Stimulated activated CD4-positive, alpha-beta T cell treated with anti-CD3 and anti-CD28 coated beads, Interleukin-1b, Interleukin-23, amount 100 ng/mL, for 1 hour (primary cell): ENCODE measurements at places on chromosomes 13 and 19.
A peak's percentile ranks its signal among the peaks of the same experiment; 100 is the strongest.

DNA sequence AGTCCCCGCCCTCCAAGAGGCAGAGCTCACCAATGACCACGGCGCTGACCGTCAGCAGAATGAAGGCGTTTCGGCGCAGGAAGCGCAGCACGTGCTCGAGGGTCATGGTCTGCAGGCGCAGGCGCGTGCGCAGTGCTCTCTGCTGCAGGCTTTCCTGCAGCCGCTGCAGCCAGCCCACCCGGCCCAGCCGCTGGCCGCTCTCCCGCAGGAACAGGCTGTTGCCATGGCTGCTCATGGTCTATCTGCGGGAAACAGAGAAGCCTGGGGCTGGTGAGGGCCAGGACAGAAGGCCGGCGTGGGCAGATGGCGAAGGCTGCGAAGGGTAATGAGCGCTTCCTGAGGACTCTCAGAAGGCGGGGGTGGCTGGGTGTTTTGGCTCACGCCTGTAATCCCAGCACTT is 7.0 kb downstream of the SLC1A6 start:
- no peak for DNase-seq

GRCh38 chr13:93305886-93306285 is 79.3 kb downstream of the GPC6 start:
- no peak for DNase-seq

DNA sequence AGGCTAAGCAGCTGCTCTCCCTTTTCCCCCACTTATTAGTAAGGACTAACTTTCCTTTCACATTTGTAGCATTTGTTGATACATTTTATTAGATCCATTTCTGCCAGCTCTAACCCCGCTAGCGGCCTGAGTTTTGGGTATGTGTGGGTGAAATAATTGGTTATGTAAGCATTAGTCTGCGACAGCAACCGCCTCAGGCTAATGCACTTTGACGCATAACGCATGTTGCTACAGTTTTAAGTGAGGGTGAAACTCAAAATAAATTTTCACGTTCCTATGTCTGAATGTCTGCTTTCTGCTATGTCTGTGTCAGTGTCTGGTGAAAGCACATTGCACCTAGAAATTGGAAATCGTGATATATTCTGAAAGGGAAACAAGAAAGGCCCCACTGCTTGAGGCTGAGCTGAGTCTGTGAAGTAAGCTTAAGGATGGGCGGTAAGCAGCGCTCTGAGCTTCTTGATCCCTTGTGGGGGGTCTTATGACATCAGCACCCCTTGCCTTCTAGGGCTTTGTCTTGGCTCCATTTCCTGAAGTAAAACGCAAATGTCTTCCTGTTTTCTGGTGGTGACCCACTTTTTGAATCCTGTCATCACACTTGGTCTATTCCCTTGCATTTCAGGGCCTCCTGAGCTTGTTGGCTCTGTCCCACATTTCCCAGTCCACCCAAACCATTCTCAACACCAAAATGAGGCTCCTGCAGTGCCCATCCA is 648.3 kb upstream of the ARGLU1 start:
- no peak for DNase-seq

DNA sequence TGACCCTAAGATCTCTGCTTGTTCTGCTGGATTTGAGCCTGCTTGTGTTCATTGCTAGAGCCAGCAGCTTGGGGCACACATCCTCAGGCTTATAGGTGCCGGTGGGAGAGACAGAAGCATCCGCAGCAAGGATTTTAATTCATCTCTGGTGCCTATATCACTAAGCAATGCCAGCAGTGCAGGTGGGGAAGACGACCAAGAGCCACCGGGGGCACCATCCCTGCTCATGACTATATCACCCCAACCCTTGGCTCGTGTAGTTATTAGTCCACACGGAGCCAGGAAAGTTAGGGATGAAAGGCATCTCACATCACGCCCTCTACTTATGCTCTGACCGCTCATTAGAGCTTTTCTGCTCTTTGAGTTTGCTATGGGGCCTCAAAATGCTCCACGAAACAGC is 298.2 kb downstream of the DCLK1 start:
- no peak for DNase-seq

GRCh38 chr19:39372047-39372802 is 18.7 kb downstream of the PAF1 start:
- no peak for DNase-seq

GRCh38 chr13:31029102-31029501 is 96.6 kb downstream of the TEX26 start:
- DNase-seq: no peak

DNA sequence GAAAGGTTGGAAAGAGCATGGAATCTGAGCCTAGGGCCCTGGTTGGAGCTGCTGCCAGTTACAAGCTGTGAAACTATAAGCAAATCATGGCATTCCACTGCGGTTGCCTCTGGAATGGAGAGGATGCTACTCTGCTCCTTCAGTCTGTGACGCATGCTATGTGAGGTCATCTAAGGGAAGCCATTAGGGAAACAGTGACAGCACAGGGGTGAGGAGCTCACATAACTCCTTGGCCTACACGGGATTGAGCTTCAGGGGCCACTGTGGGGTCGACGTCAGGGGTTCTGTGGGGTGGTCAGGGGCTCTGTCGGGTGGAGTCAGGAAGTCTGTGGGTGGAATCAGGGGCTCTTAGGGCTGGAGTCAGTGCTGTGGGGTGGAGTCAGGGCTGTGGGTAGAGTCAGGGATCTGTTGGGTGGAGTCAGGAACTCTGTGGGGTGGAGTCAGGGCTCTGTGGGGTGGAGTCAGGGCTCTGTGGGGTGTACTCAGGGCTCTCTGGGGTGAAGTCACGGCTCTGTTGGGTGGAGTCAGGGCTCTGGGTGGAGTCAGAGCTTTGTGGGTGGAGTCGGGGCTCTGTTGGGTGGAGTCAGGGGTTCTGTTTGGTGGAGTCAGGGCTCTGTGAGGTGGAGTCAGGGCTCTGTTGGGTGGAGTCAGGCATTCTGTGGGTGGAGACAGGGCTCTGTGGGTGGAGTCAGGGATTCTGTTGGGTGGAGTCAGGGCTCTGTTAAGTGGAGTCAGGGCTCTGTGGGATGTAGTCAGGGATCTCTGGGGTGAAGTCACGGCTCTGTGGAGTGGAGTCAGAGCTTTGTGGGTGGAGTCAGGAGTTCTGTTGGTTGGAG is 35.8 kb upstream of the MEDAG start:
- DNase-seq: no peak

DNA sequence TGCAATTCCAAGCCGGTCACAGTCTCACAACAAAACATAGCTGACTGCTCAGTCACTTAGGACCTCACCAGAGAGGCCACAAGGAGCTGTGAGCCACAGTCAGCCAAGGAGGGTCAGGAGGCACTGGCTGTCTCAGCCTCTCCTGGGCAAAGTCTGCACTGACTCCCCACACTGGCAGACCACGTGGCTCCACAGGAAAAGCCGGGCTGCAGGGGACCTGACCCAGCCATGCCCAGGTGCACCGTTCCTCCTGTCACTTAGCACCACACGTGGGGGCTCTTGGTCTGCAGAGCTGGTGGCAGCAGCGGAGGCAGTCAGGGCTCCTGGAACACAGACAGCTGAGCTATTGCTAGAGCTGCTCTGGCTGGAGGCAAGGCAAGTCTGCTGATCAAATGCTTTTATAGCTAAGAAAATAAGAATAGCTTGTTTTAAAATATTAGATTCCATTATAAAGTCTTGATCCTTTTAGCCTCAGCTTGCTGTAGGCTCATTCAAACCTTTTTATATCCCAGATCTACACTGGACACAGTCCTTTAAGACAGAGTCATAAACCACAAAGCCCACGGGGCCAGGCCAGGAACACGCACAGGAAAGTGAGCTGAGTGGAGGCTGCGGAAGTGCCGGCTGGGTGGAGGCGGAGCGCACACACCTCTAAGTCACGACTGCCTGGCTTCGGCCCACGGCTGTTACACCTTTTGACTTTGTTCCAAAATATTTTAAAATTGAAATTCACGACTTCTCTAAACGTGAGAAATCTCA is 744.1 kb downstream of the UQCRFS1 start:
- DNase-seq: no peak

DNA sequence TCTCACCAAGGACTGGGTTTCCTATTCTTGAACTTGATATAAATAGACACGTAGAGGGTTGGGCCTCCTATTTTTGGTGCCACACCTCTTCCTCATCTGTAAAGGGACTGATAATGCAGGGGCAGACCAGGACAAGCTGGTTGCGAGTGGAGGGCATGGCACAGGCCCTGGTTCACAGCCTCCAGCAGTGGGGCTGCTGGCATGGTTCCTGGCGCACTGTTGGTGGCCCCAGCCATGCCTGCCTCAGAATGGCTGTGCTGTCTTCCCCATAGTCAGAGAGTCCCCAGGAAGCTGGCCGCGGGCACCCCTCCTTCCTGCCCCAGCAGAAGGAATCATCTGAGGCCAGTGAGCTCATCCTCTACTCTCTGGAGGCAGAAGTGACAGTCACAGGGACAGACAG is 10.5 kb upstream of the OVOL3 start:
- DNase-seq: no peak

GRCh38 chr19:33878910-33879810 is 82.5 kb downstream of the KCTD15 start:
- DNase-seq: no peak

DNA sequence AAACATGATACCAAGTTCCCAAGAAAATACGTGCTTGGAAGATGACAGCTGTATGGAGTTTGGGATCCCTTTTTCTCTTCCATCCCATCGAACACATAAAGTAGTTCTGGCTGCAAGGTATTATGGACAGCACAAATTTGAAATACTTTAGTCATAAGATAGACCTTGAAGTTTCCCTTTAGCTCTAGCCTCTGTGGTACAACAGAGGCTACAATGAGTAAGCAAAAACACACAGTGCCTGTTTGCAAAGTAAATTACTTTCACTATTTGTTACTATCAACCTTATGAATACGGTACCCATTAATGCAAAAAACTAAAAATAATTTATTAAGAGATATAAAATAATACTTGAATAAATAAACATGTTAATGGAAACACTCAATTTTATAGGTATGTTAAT is 21.0 kb upstream of the LRCH1 start:
- DNase-seq: no peak

DNA sequence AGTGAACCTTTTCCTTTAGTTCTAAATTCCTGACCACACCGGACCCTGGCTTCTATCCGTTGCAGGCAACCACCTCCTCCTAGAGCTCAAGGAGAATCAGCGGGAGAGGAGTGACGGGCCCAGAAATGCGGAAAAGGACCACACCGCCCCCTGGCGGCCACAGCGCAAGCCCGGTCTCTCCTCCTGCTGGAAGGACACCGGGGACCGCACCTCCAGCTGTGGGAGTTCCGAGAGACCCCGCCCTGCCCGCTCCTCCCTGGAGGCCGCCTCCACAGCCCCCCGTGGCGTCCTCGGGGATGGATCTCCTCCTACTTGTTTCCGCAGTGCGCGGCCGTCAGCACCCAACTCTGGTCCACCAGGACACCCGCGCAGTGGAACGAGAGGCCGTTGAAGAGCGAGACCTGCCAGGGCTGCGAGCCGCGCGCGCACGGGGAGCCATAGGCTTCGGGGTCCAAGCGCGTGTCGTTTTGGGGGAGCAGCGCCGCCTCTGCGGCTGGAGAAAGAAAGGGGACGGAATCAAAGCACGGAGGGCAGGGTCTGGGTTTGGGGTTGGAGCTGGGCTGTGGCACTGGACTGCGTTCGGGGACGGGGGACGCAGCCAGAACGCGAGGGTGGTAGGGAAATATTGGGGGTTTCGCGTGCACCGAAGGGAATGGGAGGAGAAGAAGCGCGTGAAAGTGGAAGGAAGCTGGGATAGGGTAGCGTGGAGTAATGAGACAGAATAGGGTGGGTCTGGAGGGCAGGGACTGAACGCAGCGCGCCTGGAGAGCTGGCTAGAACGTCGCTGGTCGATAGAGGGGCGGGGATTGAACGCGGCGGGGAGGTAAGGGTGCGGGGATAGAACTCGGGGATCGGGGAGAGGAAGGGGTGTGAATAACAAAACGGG is 2.5 kb downstream of the KLK10 start:
- peak; percentile 7 for DNase-seq

- no peak for DNase-seq
Measured at GRCh38 chr13:79485014-79485811, 4.3 kb downstream of the NDFIP2 start.

DNA sequence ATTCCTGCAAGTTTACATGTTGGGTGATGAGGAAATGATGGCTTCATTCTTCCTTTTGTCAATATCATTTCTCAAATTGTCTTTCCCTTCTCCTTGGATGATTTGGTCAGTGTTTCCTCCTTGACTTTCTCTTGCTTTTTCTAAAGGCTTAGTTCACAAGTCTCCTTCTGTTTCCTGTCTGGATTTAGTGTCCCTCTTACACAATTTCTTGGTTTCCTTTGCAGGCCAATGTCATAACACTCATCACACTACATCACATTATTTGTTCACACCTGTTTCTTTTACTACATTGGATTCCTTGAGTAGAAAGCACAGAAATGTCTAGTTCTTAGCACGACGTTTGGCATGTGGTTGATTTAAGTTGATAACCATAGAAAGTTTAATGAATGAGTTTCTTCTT is 490.7 kb downstream of the TDRD3 start:
- no peak for DNase-seq

DNA sequence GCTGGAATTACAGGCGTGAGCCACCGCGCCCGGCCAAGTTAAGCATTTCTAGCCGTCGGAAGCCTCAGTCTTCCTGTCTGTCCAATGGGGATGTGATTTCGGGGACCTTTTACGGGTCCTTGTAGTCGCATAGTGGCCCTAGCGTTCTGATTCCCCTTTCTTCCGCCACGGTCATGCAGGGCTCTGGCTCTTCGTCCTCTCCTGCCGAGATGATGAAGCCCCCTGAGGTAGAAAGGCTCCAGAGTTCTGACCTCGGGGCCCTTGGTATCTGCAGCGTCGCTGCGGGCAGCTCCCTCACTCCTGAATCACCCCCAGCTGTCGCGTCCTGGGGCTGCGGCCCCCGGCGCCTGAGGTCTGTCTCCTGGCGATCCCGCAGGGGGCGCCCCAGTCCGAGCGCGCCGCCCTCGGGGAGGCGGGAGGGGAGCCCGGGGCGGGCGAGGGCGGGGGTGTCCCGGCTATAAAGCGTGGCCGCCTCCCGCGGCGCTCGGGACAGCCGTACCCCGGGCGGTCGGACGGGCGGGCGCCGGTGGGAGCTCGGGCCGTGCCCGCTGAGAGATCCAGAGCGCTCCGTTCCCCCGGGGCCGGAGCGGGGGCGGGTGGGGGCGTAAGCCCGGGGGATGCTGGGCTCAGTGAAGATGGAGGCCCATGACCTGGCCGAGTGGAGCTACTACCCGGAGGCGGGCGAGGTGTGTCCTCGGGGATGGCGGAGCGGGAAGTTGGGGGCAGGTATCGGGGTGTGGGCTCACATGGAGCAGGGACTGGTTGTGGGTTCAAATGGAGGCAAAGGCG is at the start of gene FOXA3:
FOXA3 (plus strand) TSS at position 487 of the 789 bp plus-strand sequence; CDS start at position 618, 131 bp downstream.
- DNase-seq: no peak

- DNase-seq: no peak
Measured at GRCh38 chr13:36074659-36075058, 56.5 kb downstream of the DCLK1 start.

GRCh38 chr19:45346449-45346848 is 5.9 kb downstream of the KLC3 start:
- no peak for DNase-seq

DNA sequence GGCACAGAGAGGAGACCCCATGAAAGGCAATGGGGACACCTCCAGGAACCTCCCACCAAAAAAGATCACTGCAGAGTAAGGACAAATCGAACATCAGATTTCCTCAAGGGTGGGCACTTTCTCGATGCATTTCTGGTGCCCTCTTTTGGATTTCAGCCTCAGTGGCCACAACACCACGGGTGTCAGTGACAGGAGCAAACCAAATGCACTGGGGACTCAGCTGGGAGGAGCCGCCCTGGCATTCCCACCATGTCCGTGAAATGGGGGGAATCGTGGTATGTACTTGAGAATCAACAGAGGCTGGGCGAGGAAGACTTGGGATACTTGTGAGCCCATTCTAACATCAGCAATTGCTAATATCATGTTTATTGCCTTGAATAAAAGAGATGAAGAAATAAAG is 16.3 kb downstream of the FAM187B start:
- no peak for DNase-seq
